H1 (cell line): ENCODE measurements at places on chromosomes 2 and 18.
A peak's percentile ranks its signal among the peaks of the same experiment; 100 is the strongest.

- DNase-seq: no peak
Measured at GRCh38 chr2:23767876-23768621, 158.9 kb downstream of the ATAD2B start.

DNA sequence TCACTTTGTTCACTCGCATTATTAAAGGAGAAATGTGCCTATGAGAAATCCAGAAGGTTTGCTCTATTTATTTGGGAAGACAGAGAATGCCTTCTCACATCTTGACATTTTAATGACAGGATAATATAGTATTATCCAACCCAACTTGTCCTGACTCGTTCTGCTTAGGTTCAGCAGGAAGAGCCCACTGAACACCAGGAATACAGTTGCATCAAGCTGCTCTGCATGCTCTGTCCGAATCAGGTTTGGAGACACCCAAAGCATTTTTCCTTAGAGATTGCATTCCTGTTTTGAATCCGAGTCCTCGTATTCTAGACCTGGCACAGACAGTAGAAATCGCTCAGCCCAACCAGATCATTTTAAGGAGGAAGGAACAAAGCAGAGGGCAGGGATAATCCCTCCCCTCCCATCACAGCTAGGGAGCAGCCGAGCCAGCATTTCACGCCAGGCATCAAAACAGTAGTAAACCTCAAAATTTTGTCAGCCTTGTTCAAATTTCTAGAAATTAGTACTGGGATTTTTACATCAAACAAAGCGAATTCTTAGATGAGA is 837.4 kb upstream of the ID2 start:
- no peak for DNase-seq

GRCh38 chr2:216424274-216424673 is 12.0 kb downstream of the SMARCAL1 start:
- no peak for DNase-seq

- DNase-seq: peak; percentile 66
Measured at GRCh38 chr2:84741182-84741822, 139.6 kb downstream of the TRABD2A start.
